ENCODE measurements at places on chromosomes 4 and X. TPM values are rescaled to one million over a fixed set of nuclear protein-coding genes. Genes with fewer than 3 reads are reported as not detected.

Gene TEX13C
- 14.9 TPM for total RNA-seq

DNA sequence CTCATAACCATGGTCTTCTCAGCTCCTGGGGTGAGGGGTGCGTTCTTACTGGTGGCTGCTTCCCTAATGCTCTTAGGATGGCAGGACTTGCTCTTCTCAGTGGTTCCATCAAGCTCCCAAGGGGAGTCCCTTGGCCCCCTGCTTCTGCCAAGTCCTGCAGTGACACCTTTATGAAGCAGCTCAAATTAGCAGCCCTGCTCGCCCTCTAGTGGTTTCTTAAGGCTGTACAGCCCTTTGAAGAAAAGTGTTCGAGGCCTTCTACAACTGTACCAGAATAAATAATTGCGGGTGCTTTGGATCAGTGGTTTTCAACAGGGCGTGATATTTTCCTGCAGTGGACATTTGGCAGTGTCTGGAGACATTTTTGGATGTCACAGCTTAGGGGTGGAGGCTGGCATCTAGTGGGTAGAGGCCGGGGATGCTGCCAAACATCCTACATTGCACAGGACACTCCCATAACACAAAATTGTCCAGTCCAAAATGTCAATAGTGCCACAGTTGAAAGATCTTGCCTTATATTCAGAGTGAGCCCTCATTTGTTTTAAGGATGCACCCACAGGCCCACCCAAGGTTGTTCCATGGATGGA lies 204.7 kb upstream of the S100G start:
- peak; percentile 20 for DNase-seq

- DNase-seq, result no peak
Measured at GRCh38 chr4:88985088-88985773, 71.8 kb downstream of the FAM13A start.

GRCh38 chr4:10898072-10898471 lies 213.5 kb upstream of the CLNK start:
- no peak for DNase-seq

DNA sequence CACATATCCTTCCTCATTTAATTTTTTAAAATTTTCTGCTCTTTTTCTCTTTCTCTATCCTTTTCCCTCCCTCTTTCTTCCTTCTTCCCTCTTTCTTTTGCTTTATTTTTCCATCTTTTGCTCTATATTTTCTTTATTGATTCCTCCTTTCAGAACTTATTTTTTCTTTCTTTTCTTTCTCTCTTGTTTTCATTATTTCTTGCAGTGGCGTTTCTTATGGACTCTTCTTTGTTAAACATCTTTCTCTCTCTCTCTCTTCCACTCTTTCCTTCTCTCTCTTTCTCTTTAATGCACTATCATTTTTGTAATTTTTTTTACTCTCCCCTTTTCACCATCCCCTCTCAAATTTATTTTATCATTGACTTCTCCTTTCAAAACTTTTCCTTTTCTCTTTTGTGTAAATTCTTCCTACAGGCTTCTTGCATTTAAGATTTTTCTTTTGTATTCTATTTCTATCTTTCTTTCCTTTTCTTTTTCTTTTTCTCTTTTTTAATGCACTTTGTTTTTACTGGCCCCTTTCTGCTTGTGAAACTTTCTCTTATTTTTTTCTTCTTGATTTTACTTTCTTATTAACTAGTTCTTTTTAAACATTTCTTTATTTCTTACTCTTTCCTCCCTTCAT lies 97.0 kb downstream of the RBMX2 start:
- no peak for DNase-seq

GRCh38 chr4:71533121-71533520 lies 194.3 kb downstream of the SLC4A4 start:
- DNase-seq, result no peak

- no peak for DNase-seq
Measured at GRCh38 chrX:3415011-3415410, 68.6 kb upstream of the MXRA5 start.

GRCh38 chrX:130810561-130810960 lies 92.4 kb downstream of the ENOX2 start:
- no peak for DNase-seq

DNA sequence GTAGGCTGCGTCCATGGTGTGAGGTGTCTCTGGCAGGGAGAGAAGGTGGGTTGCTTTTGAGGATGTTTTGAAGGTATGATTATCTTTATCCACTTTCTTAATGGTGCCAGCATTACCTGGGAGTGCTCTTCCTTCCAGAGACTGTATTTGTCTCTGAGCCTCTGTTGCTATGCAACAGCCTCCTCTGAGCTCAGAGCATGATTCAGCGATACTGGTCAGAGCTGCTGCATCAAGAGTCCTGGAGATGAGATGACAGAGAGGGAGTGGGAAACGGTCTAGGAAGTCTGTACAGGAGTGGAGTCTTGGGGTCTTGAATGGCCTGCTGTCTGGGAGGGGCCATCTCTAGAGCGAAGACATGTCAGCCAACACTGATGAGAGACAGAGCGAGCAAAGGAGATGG lies 104.4 kb upstream of the RAB40AL start:
- DNase-seq, result peak; percentile 53

GRCh38 chr4:159538556-159538955 lies 435.7 kb downstream of the RAPGEF2 start:
- DNase-seq, result no peak

All from Daoy (cell line).